ENCODE measurements at places on chromosomes 3 and 15.

DNA sequence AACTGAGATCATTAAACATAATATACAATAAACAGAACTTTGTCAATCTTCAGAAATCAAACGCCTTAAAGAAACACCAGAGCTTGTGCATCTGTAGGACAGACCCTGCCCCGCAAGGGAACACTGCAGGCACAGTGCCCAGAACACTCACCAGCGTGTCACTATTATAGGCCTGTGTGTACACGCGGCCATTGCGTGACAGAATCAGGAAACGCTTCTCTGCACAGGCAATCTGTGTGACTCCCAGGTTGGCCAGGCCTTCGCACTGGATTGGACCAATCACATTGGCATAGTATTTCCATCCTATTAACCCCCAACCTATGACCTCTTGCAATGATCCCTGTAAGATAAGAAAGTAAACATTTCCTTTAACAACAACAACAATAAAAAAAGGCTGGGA, 52.9 kb downstream of the HERC2 start:
- DNase-seq = no peak

DNA sequence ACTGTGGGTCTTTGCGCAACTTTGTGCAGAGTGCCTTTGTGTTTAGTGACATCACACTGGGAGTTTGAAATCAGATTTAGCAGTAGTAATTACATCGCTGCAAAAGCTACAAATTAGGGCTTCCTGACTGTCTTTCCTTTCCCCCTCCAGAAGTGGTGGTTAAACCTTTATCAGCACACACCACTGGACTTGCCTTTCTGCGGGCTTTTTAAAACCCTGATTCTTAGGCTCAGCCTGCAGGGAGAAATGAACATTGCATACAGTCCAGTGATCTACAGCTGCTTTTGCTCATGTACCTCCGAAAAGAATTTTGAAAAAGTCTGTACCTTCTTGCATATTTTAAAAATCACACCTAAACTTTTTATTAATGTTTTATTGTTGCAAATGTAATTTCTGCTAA, 219.7 kb upstream of the NAALADL2 start:
- DNase-seq = no peak

DNA sequence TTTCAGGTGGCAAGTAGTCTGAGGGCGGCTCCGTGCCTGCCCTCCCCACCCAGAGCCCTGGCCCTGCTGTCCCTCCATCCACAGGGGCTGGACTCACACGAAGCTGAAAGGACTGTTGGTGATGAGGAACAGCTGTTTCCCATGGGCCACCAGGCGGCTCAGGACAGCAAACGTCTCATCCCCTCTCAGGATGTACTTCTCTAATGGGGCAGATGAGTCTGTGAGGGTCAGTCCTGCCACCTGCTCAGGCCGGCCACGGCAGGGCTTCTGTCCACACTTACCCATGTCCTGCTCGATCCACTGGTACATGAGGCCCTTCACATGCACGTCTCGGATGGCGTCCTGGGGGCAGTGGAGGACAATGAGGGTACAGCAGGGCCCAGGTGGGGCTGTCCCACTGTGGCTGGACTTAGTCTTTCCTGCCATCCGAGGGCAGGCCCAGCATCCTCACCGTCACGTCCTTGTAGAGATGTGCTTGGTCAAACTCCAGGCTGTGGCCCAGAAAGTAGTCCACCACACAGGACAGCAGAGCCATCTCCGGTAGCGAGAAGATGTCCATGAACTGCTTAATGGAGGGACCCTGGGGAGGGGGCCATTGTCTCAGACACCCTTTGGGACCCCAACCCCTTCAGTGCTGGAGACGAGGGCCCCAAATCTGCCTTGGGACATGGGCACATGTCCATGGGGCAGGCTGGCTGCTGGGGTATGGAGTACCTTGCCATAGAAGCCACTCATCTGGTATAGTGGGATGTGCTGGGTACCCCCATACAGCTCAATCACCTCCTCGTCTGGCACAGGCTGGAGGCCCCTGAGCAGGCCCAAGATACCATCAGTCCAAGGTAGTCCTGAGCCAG, 5.7 kb downstream of the NT5DC2 start:
- no peak for DNase-seq

- DNase-seq = no peak
These were observed 76.7 kb upstream of the DCBLD2 start for GRCh38 chr3:98978068-98978811.

DNA sequence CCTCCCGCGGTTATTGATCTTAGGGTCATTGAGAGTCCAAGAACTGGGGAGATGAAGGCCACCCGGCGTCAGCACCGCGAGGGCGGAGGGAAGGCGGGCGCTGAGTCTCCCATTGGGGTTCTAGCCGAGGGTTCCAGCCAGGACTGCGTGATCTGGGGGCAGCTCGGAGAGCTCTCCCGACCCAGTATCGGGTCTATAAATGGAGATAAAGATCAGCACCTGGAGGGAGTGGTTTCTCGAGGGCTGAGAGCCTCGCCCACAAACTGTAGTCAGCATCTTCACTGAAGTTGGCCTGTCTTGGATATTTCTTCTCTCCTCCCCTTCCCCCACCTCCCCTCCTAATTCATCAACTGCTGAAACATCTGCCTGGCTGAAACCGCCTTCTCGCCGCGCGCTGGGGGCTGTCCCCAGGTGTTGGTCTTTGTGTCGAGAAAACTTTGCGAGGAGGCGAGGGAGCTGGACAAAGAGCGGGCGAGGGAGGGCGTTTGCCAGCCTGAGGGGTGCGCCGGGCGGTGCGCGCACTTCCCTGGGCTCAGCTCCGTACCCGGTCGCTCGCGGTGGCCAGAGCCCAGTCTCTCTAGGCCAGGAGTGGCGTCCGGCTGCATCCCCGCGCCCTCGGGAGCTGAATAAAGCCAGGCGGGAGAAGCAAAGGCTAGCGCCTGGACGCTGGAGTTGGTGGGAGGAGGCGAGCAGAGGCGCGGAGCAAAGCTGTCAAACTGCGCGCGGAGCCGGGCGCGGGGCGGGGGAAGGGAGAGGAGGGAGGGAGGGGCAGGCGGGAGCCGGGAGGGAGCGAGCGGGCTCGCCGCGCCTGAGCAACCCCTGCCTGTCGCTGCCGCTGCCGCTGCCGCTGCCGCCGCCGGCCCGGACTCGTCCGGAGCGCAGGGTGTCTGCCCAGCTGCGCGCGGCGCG, at the start of gene ST8SIA2:
Gene ST8SIA2, plus strand, starts transcription at position 811 of the 909 bp plus-strand sequence. CDS start 184 bp downstream, outside the sequence.
- DNase-seq = no peak

DNA sequence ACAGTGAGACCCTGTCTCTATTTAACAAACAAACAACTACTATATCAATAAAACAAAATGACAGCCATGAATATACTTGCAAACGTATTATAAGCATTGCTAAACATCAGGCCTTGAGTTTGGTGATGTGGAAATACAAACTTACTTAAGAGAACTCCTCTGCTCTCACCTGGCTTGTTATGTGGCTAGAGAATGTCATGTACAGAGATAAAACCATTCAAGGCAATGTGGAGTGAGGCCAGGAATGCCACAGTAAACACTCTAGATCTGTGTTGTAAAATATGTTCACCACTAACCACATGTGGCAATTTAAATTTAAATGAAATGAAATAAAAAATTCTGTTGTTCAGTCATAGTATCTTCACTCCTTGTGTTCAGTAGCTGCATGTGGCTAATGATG, 22.7 kb upstream of the RARB start:
- DNase-seq = no peak

- no peak for DNase-seq
These were observed 3.6 kb downstream of the SNX1 start for GRCh38 chr15:64099379-64099778.

DNA sequence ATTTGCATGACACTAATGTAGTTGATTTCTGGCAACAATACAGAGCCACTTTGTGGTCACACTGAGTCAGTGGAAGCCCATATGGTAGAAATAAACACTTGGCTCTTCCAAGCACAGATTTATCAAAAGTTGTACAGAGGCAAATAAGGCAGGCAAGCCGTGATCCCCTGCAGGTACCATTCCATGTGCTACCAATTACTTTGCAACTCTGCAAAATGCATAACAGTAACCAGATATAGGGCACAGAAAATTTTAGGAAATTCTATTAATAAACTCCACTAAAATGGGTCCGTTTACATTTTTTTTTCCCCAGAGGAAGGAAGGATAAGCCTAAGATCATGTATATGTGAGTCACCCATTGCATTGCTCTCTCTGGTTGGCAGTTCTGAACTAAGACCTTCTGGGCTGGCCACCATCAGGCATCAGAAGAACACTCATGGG, 103.1 kb upstream of the PTX3 start:
- no peak for DNase-seq

- no peak for DNase-seq
These were observed 13.2 kb downstream of the FGD5 start for GRCh38 chr3:14831916-14832450.

- no peak for DNase-seq
These were observed 61.8 kb downstream of the SLC7A14 start for GRCh38 chr3:170524073-170524472.

GRCh38 chr3:197854596-197855343, 63.7 kb downstream of the LRCH3 start:
- DNase-seq = no peak

- DNase-seq = no peak
These were observed 70.4 kb downstream of the DLG1 start for GRCh38 chr3:197227780-197228574.

DNA sequence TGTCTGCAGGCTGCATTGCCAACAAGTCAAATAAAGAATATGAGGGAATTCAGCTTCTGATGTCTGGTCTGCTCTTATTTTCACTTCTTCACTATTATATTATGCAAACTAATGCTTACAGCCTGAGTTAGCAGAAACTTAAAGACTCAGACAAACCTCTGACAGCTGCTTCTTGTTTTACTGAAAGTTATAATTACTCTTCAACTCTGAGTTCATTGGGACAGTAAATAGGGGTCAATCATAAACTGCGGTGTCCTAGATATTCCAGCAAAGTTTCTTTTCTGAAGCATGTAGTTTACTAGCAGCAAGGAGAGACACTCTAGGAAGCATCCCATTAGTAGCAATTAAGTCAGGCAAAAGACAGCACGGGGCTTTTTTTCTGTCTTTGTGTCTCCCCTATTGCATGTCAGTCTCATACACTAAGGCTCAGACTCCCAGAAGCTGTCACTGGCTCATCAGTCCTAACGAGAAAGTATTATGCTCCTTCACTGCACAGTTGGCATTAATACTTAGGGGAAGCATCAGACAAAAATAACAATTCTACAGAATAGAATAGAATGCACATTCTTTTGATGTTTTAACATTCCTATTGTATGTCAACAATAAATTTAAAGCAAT, 1060.8 kb downstream of the ROBO1 start:
- no peak for DNase-seq

- DNase-seq = no peak
These were observed 424.4 kb downstream of the C3orf38 start for GRCh38 chr3:88574146-88574545.

GRCh38 chr3:177838766-177839350, 641.6 kb upstream of the TBL1XR1 start:
- DNase-seq = no peak
